ENCODE measurements at places on chromosomes 13 and 19. TPM values are rescaled to one million over a fixed set of nuclear protein-coding genes. Genes with fewer than 3 reads are reported as not detected.

DNA sequence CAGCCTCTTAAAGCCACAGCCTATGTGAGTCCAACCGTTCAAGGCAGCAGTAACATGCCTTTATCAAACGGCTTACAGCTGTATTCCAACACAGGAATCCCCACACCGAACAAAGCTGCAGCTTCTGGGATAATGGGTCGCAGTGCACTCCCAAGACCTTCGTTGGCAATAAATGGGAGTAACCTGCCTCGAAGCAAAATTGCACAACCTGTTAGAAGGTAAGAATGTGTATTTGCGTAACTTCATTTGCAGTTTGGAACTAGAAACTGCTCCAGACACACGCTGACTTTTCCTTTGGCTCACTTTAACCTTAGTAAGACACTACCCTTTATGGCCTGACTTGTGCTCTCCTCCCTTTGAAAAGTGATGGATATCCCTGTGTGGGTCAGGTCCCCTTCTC, 63.4 kb downstream of the SLAIN1 start:
- DNase-seq, result no peak

DNA sequence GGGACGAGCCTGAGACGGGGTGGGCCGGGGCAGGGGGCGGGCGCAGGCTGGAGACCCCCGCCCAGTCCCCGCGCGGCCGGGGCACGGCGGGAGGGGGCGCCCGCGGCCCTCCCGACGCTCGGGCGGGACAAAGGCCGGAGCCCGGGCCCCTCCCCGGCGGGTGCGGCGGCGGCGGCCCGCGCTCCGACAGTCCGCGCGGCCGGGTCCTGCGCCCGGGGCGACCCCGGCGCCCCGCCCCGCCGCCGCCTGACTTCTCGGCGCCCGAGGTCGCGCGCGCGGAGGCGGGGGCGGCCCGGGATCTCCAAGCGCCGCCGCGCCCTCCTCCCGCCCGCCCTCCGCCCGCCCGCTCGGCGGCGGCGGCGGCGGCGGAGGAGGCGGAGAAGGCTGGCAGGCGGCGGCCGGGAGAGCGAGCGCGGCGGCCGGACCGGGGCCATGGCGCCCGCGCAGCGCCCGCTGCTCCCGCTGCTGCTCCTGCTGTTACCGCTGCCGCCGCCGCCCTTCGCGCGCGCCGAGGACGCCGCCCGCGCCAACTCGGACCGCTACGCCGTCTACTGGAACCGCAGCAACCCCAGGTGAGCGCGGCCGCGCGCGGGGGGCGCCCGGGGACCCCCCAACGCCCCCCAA, at the start of gene EFNA2:
Gene EFNA2, plus strand, starts transcription at position 137 of the 624 bp plus-strand sequence. Its CDS starts 296 bp downstream, at position 433.
- DNase-seq, result no peak

DNA sequence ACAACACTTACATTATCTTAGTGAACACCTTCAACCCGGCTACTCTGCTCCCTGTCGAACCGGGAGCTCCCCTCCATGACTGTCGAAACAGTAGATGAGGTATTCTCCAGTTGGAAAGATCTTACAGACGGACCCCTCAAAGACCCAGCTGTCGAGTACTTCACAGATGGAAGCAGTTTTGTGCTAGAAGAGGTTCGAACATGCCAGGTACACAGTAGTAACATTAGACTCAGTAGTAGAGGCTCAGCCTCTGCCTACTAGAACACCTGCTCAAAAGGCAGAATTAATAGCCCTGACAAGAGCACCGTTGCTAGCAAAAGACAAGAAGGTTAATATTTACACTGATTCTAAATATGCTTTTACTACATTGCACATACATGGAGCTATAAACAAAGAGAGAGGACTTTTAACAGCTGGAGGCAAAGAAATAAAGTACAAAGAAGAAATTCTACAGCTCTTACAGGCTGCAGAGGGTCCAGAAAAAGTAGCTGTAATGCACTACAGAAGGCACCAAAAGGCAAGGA, 13.6 kb upstream of the SLC15A1 start:
- no peak for DNase-seq

- DNase-seq, result no peak
Measured at GRCh38 chr13:107118506-107118905, 550.6 kb upstream of the ARGLU1 start.

DNA sequence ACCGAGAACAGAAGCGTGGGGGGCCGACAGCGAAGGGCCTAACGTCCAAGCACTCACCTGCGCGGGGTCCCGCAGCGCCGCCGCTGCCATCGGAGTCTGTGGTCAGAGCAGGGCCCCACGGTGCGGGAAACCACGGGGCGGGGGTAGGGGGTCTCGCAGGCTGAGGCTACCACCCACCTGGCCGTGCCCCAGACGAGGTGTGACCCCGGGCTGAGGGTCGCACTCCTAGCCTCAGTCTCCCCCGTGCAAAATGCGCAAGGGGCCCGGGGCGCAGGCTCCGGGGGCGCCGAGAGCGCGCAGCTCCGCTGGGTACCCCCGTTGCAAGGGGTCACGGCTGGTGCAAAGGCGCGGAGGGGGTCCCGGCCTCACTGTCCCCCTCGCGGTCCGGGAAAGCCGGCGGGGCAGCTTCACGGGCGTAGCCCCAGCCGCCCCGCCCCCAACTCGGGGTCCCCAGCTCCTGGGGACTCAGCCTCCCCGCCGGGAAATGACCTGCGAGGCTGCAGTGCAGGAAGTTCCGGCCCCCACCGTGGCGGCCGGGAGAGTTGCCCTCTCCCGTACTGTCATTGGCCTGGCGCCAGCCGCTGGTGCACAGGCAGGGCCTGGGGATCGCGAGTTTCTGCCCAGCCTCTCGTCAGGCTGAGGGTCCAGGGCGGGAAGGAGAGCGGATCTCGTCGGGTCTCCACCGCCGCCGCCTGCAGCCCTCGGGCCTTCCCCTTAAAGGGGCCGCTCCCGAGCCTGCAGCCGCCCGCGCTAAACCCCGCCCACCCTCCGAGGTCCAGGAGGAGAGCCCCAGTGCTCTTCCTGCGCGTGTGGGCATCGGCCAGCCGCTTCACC, at the start of gene ZNF792:
Gene ZNF792, minus strand, starts transcription at position 657 of the 834 bp plus-strand sequence. Its CDS starts 567 bp downstream, at position 90.
- DNase-seq, result no peak

GRCh38 chr13:87777387-87777786, 106.2 kb downstream of the SLITRK5 start:
- DNase-seq, result no peak

GRCh38 chr13:97468331-97468730, 34.4 kb downstream of the RAP2A start:
- no peak for DNase-seq

GRCh38 chr13:63864171-63864902, 2448.7 kb upstream of the PCDH20 start:
- DNase-seq, result no peak

DNA sequence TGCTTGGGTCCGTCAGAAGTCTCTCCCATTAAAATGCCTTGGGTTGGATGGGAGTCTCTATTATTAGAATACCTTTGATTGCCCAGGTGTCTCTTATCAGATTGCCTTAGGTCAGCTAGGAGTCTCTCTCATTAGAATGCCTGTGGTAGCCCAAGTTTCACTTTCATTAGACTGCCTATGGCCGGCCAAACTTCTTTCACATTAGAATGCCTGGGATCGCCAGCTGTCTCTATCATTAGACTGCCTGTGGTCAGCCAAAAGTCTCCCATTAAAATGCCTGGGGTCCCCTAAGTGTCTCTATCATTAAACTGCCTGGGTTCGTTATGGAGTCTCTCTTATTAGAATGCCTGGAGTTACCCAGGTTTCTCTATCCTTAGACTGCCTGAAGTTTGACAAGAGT, 1476.7 kb downstream of the UQCRFS1 start:
- no peak for DNase-seq

DNA sequence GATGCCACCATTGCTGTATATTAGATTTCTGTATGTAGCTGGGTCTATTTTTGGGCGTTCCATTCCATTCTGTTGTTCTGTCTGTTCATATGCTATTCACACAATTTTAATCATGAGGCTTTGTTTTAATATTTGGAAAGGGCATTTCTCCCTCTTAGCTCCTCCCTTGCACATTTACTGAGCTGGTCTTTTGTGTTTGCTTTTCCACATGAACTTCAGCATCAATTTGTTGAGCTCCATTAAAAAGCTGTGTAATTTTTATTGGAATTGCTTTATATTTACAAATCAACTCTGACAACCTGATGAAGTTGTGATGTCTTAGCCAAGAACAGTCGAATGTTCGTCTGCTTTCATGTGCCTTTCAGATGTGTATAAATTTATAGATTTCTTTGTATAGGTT, 14.0 kb downstream of the WASF3 start:
- DNase-seq, result no peak

DNA sequence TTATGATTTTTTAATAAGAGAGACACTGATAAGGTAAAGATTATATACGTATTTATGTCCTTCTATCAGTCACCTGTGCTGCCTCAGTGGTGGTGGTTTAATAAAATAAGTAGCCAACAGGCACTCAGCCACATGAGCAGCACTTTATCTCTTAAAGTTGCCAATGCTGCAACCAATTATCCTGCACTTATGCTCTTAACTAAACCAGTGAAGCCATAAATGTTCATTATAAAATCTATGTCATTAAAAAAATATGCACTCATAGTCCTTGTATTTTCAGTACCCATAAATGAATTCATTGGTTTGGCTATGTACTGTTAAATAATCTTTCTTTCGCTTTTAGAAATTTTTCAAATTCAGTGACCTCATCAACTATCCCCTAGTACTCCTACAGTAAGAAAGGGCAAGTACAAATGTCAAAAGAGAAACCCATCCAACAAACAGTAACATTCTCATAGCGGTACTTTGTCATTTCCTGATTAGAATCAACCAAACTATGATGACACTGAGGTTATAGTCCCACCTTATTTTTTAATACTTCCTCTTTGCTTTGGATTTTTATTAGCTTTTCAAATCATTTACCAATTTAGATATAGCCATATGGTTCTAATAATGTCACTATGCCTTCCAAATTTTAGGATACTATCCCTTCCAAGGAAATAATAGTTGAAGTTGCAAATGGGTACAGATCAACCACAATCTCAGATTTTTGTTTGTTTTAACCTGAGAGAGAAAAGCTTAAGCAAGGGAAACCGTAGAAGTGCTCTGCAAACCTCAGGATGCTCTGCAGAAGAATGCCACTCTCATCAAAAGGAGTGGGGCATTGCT, 190.9 kb downstream of the KLF12 start:
- no peak for DNase-seq

DNA sequence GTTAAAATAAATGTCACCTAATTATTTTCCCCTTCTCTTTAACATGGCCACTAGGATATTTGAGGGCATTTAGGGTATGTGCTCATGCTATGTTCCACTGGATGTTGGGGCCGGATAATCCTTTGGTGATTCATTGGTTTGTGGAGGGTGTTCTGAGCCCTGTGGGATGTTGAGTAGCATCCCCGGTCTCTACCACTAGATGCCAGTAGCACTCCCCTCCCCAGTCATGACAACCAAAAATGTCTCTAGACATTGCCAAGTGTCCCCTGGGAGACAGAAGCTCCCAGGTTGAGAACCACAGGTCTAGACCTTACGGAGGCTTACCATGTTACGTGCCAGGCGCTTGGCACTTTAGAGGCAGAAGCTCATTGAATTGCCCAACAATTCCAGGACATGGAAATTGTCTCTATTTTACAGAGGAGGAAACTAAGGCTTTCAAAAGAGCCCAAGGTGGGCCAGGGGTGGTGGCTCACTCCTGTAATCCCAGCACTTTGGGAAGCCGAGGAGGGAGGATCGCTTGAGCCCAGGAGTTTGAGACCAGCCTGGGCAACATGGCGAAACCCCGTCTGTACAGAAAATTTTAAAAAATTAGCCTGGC, 14.1 kb downstream of the SHANK1 start:
- DNase-seq, result no peak

The CGB3 gene
- not detected for polyA plus RNA-seq

The ZNF99 gene
- polyA plus RNA-seq, result 1.0 TPM

The MUC16 gene
- 0.03 TPM for polyA plus RNA-seq

The CEACAM3 gene
- not detected for polyA plus RNA-seq
